B cell (primary cell): ENCODE measurements at places on chromosomes 11 and 22. TPM values are rescaled to one million over a fixed set of nuclear protein-coding genes. Genes with fewer than 3 reads are reported as not detected.

DNA sequence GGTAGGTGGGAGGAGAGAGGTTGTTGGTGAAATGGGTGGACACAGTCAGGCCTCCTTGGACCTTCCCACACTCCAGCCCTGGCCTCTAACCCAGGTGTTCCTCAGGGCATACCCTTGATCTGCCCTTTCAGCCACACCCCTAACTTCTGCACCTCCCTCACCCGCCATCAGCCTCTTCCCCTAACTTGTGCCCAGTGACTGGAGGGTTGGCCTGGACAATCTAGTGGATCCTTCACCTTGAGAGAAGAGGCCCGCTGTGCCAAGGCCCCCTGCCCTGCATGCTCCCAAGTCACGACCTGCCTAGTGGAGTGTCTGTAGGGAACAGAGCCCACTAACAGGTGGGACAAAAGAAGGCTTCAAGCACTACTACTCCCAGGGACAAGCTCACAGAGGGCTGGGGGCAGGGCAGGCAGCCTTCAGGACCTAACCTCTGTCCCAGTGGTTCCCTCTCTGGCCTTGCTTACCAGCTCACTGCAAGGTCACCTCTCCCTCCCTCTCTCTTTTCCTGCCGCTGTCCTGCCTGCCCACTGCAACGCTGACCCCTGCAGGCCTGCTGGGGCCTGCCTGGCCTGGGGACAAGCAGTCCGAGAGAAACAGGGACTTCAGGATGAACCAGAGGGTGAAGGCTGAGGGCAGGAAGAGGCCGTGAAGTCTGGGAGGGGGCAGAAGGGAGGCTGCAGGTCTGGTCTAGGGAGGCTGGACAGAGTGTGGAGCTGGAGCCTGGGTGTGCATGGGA is 3.3 kb downstream of the SYT7 start:
- H3K27ac ChIP-seq = no peak overlapping the region
- H3K27me3 ChIP-seq = peaks cover 25% of the 10 kb centered on the region
- peaks cover 13% of the 10 kb centered on the region for H3K4me1 ChIP-seq
- H3K4me3 ChIP-seq = no peak overlapping the region

Gene MMP26
- total RNA-seq = not detected in 2 replicates

Gene USP2
- total RNA-seq = not detected in 2 replicates

DNA sequence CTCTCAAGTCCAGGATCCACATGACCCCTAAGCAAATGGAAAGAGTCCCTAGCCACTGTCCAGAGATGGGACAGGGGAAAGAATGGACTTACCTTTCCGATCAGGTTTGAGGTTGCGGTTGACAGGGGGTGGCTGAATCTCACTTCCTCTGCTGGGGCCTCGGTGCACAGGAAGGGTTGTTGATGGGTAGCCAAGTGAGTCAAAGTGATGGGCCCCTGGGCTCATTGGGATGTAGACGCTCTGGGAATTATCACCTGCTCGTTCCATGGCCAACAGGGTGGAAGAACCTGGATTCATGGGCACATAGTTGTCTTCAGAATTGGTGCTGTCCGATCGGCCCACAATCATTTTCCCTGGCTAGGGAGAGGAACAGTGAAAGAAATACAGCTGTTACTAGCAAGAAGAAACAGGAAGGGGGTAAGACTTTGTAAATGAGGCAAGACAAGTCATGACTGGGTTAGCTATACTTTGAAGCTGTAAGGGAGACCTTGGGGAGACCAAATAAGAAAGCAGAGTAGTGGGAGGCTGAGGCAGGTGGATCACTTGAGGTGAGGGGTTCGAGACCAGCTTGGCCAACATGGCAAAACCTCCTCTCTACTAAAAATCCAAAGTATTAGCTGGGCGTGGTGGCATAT is 34.7 kb downstream of the USP35 start:
- H3K36me3 ChIP-seq = peaks cover 39% of the 10 kb centered on the region
- peak; percentile 73 for DNase-seq
- H3K4me3 ChIP-seq = peak overlapping the region; percentile 1
- peaks cover 42% of the 10 kb centered on the region for H3K4me1 ChIP-seq
- H3K27ac ChIP-seq = peak overlapping the region; percentile 35

Gene VPREB1
- total RNA-seq = not detected in 2 replicates

GRCh38 chr11:69374110-69374945 is 80.4 kb downstream of the MYEOV start:
- H3K27me3 ChIP-seq = no peaks in the 10 kb centered on the region
- no peak overlapping the region for H3K27ac ChIP-seq
- no peak for DNase-seq
- no peaks in the 10 kb centered on the region for H3K4me1 ChIP-seq
- no peaks in the 10 kb centered on the region for H3K36me3 ChIP-seq
- H3K4me3 ChIP-seq = no peak overlapping the region

- H3K36me3 ChIP-seq = peaks cover 28% of the 10 kb centered on the region
- H3K4me3 ChIP-seq = no peak overlapping the region
- DNase-seq = no peak
- no peak overlapping the region for H3K27ac ChIP-seq
These were observed 73.6 kb downstream of the MICAL3 start for GRCh38 chr22:17950651-17951214.

DNA sequence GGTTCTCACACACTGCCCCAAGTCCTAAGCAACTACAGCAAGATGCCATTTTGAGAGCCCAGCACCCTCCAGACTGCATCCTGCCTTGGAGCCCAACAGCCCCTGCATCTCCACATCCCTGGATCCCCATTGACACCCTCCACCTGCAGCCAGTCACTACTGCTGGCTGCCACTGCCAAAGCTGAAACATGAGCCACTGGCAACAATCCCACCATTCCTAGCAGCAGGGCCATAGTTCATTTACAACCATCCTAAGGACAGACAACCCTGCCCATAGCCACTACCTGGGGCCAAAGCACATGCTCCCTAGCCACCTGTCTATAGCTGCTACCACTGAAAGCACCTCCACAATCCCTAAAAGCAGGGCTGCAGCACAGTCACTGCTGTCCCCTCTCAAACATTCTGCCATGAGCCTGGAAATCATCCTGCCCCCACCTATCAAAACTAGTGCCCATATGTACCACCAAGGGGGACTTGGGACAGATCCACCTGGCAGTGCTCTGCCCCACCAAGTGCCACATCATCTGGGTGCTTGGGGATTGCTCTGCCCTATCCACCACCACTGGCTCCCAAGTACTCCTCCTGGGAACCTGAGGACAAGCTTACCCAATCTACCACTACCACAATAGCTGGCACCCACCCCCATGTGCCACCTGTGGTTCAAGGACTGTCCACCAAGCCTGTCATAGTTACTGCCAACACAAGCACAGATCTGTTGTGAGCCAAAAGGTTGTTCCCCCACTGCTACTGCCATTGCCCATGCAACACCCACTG is 138.8 kb upstream of the SOX6 start:
- H3K36me3 ChIP-seq = no peaks in the 10 kb centered on the region
- no peaks in the 10 kb centered on the region for H3K4me1 ChIP-seq
- no peak overlapping the region for H3K27ac ChIP-seq
- no peak for DNase-seq
- H3K4me3 ChIP-seq = no peak overlapping the region

DNA sequence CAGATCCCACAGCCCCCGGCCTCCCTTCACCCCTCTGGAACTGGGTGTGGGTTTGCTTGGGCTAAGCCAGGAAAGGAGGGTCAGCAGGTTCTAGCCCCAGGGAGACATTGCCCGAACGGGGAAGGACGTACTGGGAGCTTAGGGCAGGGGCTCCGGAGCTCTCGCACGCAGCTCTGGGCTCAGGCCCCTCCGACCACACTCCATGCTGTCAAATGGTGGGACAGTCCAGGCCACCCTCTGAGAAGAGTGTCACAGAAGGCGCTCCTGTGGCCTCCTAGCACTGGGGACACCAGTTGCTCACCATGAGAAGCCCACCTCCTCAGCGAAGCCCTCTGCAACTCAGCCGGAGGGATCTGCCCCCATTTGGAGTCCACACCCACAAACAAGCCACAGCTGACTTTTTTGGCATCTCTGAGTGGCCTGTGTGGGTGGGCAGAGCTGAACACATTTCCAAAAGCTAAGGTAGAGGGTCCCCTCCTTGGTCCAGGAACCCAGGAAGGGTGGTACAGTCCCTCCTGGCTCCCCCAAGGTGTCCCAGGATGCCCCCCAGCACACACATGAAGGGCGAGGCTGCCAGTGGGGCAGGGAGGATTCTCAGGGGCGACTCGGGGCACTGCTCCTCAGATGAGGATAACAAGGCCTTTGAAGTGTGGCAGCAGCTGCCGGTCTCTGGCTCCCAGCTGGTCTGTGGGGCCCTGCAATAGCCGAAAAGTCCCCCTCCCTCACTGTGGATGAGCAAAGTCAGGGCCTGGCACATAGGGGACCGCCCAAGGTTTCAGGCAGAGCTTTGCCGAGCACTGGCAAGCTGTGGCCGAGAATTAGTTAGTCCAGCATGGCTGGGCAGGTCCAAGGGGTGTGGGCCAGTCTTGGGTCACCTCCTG is 13.0 kb upstream of the TEF start:
- no peak for DNase-seq
- H3K27me3 ChIP-seq = no peaks in the 10 kb centered on the region
- no peak overlapping the region for H3K27ac ChIP-seq
- H3K4me1 ChIP-seq = no peaks in the 10 kb centered on the region
- H3K36me3 ChIP-seq = no peaks in the 10 kb centered on the region
- no peak overlapping the region for H3K4me3 ChIP-seq
